Right ventricle myocardium superior (tissue), 1 donor: ENCODE measurements at places on chromosomes 2 and 18. TPM values are rescaled to one million over a fixed set of nuclear protein-coding genes. Genes with fewer than 3 reads are reported as not detected.

- DNase-seq, result no peak
Observed at GRCh38 chr2:200308546-200309295, 2.2 kb downstream of the SPATS2L start.

GRCh38 chr2:9905413-9905812 is 46.1 kb upstream of the GRHL1 start:
- DNase-seq, result no peak

The ABCB11 gene
- total RNA-seq, result 0.13 TPM

DNA sequence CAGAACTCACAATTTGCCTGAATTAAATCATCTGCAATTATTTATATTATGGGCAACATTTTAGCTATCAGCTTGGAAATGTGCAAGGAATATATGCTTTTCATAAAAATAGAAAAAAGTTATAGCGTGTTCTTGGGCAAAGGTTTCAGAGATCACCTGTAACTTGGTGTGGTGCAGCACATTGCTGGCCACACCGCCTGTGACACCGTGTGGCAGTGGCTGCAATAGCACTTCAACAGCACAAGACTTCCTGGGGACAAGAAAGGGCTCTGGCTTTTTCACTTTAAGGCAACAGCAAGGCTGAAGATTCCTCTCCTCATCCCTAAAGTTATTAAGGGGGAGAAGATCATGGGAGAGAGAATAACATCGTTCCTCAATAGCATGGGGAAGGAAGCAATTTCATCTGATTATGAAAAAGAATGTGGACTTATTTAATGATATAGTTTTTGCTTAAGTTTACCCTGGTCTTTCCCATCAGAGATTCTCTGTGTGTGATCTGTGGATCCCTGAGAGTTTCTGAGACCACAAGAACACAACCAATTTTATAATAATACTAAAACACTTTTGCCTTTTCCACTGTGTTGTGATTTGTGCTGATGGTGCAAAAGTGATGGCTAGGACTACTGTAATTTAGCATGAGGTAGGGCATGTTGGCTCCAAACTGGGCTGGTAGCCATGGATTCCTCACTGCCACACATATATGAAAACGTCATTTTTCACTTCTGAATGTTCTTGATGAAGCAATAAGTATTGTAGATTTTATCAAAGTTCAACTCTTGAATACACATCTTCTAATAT is 15.0 kb upstream of the SERPINB3 start:
- no peak for DNase-seq

The LYPD6B gene
- not detected for total RNA-seq

The TFCP2L1 gene
- total RNA-seq, result 0.19 TPM
